ENCODE measurements at places on chromosomes 7 and 10. TPM values are rescaled to one million over a fixed set of nuclear protein-coding genes. Genes with fewer than 3 reads are reported as not detected.

DNA sequence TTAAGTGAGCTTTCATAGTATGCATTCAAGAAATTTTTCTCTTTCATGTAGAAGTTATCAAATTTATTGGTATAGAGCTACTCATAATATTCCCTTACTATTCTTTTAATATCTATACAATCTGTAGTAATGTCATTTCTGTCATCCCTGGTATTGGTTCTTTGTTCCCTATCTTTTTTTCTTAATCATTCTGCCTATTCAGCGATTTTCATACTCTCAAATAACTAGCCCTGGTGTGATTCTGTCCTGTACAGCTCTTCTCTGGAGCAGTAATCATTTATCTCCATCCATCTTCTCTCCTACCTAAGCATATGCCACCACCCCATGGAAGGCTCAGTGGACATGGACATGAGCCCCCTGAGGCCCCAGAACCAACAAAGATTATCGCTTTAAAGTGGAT lies 213.2 kb upstream of the NEBL start:
- no peak for DNase-seq

- no peak for DNase-seq
These were observed 2.9 kb upstream of the GDI2 start for GRCh38 chr10:5816170-5816569.

DNA sequence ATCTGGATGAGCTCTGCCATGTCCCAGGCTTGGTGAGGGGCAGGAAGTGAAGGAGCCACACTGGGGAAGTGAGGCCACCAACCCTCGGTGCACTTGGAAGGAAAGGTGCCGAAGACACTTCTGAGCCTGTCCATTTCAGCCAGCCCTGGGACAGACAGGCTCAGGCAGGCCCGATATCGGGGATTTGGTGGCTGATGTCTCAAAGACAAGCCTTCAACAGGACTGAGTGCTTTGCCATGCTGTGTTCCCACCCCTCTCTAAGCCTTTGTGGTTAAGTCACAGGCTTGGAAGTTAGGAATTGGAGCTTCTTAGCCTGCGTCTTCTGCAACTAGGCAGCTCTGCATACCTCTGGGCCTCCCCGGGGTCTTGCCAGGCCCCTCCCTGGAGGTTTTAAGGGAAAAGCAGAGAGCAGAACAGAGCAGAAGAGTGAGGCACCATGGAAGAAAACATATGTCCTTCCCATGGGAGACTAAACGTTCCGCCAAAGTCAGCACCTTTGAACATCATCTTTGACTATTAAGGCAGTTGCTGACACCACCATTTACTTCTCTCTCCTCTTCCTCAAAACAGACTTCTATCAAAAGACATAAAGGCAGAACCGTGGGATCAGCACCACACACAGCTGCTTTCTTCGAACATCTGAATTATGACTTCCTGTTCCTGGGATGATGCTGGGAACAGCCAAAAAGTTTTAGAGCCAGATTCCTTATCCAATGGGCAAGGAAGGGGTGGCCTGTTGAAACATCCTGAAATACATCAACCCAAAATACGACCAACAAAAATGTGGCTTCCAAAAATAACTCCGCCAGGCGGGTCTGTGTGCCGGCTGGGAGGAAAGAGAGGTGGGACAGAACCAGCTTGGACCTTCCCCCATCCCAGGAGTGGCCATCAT lies 71.8 kb downstream of the AFAP1L2 start:
- no peak for DNase-seq

DNA sequence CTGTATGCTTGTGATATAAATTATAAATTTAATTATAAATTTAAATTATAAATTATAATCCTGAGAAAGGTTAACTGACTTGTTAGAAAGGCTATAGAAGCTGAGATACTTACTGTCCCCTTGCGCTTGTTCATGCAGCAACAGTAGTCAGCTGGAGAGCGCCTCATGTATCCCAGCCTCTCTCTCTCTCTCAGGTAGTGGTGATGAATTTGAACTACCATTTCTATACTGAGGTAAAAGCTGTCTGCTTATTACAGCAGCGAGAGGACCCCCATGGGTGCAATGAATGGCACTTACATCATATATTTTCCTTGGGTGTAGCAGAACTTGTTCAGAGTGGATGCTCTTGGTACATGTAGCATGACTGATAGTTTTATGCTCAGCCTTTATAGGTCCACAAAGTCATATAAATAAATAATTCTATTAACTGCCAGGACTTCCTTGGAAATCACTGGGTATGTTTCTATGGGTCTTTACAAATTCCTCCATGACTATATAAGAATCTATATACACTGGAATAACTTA lies 1308.7 kb downstream of the REEP3 start:
- DNase-seq, result no peak

BTRC gene
- 14.8 TPM for total RNA-seq
